ENCODE measurements at places on chromosomes 12 and 14. TPM values are rescaled to one million over a fixed set of nuclear protein-coding genes. Genes with fewer than 3 reads are reported as not detected.

PLA2G1B gene
- not detected for total RNA-seq

ACVRL1 gene
- 46.8 TPM for total RNA-seq

MANSC4 gene
- not detected for total RNA-seq

RPGRIP1 gene
- 0.49 TPM for total RNA-seq

SPTB gene
- total RNA-seq, result 1.9 TPM

OTX2 gene
- total RNA-seq, result not detected

EIF2S3B gene
- total RNA-seq, result 0.81 TPM

CCDC175 gene
- not detected for total RNA-seq

RACGAP1 gene
- total RNA-seq, result 5.3 TPM
